Stimulated activated CD4-positive, alpha-beta T cell treated with anti-CD3 and anti-CD28 coated beads, Interleukin-1b, Interleukin-23, amount 100 ng/mL, for 24 hours (primary cell): ENCODE measurements at places on chromosomes 3 and 15.

DNA sequence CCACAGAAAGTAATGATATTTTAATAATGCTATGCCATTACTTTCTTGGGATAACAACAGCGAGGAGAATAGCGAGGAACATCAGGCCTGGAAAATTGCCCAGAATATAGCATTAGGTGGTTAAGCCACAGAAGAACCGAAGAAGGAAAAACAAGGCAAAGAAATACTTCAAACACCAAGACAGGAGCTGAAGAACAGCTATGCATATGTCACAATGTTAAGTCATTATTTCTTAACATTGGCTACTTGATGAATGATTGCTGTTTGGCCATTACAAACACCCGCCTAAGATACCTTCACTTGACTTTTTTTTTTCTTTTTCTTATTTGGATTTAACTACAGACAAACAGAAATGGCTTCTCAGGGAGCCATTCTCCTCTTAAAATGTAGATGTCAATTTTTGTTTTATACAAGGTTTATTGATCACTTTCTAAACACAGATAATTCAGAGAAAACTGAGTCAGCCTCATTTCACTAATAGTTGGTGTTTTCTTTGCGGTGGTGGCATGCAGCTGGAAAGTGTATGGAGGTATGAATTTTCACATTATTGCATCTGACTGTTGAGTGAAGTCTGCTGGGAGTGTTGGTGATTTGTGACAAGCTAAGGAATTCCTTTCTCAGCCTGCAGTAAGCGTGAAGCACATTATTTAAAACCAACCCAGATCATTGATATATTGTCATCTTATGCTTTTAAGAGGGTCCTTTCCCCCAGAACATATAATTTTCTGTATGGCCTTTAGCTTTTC, 705.7 kb upstream of the NR2F2 start:
- no peak for DNase-seq

DNA sequence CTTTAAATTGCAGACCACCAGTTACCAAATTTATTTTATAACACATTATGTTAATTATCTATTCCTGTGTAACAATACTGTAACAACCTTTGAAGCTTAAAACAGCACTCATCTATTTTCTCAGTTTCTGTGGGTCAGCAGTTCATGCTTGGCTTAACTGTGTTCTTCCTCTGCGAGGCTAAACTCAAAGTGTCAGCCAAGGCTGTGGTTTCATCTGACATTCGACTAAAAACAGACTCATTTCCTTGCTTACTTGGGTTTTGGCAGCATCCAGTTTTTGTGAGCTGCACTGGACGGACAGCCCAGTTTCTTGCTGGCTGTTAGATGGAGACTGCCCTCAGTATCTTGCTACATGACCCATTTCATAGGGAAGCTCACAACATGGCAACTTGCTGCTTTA, 247.3 kb upstream of the KCNH8 start:
- no peak for DNase-seq

DNA sequence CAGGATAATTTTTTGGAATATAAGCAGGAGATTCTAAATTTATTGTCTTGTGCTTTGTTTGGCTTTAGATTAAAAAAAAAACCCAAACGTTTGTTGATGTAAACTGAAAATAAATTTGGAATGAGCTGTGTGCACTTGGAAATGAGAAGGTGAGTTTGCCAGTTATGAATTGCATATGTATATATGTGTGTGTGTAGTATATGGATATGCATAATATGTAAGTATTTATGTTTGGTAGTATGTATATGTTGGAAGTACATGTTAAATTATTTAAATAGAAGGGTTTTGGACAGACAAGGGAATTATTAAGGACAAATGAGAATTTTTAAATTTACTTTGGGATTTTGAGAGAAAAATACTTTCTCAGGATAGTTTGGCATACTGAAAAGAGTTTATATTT, 265.8 kb upstream of the CNTN3 start:
- no peak for DNase-seq

- no peak for DNase-seq
Measured at GRCh38 chr3:97010881-97011657, 196.7 kb downstream of the EPHA6 start.

DNA sequence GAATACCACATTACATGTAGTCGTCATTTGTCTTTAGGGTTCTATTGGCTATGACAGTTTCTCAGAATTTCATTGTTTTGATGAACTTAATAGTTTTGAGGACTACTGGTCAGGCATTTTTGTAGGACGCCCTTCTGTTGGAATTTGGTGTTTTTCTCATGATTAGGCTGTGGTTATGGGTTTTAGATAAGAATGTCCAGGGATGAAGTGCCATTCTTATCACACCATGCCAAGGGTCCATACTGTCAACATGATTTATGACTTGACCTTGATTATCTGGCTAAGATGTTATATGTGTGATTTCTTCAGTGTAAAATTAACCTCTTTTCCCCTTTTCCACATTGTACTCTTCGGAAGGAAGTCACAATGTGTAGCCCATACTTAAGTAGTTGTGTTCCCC, 135.3 kb downstream of the DIPK2A start:
- DNase-seq, result no peak

- DNase-seq, result no peak
Measured at GRCh38 chr3:127986803-127987202, 65.4 kb upstream of the SEC61A1 start.

- DNase-seq, result no peak
Measured at GRCh38 chr15:64522226-64522823, 61.9 kb downstream of the ZNF609 start.

GRCh38 chr15:61545763-61546162, 316.7 kb upstream of the RORA start:
- DNase-seq, result no peak

DNA sequence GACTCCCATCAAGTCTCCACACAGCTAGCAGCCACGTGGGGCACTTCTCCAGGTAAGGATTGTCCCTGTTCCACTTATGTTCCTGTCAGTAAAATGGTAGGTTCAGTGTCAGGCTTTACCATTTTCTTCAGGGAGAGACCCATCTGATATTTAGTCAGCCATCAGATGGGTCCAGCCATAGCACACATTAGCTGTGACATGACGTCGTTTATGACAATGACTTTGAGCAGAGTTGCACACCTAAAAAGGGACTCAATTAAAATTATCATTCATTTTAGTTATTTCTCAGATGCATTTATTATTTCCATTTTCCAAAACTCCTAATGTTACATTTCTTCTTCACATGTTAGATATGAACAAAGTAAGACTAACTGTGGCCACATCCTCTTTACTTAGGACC, 68.2 kb upstream of the SNRPN start:
- DNase-seq, result no peak

- no peak for DNase-seq
Measured at GRCh38 chr3:61061092-61061723, 190.0 kb downstream of the FHIT start.

DNA sequence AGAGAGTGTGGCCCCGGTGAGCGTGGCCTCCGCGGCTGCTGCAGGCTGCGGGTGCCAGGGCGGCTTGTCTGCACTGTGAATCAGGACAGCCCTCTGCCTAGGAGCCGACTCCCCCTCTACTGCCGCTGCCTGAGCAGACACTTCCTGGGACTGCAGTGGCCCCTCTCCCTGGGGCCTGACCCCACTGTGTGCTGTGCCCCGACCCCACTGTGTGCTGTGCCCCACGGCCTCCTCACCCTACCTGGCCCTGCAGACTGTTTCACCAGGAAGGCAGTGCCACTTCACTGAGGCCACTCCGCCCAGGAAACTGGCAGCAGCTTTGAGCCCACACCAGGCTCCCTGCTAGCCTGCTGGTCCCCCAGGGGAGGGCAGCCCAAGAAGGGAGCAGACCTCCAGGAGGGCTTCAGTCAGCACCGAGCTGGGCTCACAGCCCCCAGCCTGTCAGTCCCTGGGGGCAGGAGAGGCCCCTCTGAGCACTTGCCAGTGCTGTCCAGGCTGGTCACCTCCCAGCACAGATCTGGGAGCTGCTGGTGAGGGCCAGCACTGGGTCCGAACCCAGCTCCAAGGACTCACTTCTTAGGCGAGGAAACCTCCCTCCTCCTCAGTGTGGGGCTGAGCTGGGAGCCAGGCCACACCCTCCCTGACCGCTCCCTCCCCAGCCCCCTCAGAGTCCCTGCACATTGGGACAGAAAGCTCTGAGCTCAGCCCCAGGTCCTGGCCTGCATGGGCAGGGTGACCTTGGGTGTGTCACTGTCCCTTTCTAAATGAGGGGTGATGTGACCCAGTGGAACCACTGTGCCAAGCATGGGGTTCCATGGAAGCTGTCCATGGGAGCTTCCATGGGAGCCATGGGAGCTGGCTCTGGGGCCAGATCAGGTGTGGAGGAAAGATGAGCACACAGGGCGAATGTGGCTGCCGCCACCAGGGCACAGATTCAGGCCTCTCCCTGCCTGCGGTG, 56.8 kb downstream of the DNAJB8 start:
- no peak for DNase-seq

DNA sequence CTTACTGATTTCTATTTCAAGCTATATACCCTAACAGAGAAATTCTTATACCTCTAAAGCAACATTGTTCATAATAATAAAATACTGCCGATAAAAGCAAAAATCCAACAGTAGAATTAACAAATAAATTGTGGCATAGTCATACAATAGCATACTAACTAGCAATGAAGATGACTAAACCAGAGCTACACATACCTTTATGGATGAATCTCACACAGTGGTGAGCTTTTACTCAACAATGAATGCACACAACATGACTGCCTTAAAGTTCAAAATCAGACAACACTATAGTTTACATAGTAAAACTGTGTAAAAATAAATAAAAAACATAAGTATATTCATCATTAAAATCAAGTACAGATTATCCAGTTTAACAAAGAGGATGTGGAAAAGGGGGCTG, 99.1 kb downstream of the NR1I2 start:
- no peak for DNase-seq

GRCh38 chr3:61233746-61234145, 17.5 kb downstream of the FHIT start:
- no peak for DNase-seq

DNA sequence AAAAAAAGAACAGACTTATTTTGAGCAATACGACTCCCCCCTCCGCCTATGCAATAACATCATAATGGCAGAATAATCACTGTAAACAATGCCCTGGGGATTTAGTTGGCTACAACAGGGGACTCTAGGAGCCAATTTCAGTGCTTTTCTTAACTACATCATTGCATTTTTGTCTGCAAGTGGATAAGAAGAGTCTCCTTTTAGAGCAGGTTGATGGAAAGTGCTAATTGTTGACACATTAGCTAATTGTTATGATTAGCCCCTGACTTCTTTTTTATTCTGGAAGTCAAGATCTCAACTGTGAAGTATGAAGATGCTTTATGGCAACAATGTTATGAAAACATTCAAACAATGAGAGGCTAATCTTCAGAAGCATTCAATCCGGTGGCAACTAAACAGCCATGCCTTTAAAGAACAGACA, 121.2 kb downstream of the MECOM start:
- no peak for DNase-seq

DNA sequence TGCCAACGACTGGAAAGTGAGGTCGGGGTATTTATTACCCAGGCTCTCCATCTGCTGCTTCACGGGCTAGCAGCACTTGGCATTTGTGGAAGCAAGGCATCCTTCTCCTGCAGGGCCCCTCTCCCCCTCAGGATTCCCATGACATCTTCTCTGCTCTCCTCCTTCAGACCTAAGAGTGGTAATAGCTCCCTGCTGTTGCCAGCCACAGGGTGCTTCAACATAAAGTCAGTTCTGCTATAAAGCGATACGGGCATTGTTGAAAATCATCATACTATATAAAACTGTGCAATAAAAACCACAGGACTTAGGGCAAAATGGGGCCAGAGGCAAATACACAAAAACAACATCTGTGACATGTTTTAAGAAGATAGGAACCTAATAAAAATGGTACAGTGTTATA, 391.8 kb upstream of the ADAMTS9 start:
- DNase-seq, result no peak

GRCh38 chr15:74613089-74613952, 2.3 kb upstream of the CLK3 start:
- no peak for DNase-seq

- no peak for DNase-seq
Measured at GRCh38 chr15:68706931-68707330, 113.8 kb downstream of the ANP32A start.

- DNase-seq, result no peak
Measured at GRCh38 chr15:33354411-33354810, 43.6 kb downstream of the RYR3 start.

DNA sequence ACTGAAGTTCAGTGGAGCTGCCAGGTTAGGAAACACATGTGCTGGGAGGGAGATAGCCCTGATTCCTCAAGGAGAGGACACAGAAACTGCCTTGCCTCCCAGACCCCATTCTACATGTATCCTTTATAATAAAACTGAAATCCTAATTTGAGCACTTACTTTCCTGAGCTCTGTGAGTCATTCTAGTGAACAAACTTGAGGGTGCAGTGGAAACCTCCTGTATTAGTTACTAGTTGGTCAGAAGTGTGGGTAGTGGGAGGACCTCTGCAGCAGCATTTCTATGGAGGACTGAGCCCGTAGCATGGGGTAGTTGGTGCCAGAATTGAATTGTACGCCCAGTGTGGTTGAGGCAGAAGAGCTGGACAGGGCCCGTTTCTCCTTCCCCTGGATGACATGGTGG, 23.9 kb downstream of the ATP1B3 start:
- no peak for DNase-seq

GRCh38 chr15:99324082-99324620, 72.9 kb downstream of the LRRC28 start:
- DNase-seq, result no peak

DNA sequence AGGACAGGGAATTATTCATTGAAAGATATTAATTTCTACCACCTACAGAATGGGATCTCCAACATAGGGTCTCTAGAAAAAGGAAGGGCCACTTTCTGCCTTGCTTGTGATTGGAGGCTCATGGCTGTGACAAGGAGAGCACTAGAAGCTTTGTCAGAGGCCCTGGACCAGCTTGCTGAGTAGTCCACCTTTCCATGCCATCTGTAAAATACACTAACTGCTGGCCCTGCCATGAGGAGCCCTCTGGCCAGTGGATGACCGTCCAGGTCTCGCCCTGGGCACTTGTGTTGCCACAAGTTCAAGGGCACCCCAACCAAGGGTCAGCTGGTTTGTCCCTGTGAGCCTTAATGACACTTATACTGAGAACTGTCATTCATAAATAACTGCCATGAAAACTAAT, 1.6 kb upstream of the SYNM start:
- no peak for DNase-seq

DNA sequence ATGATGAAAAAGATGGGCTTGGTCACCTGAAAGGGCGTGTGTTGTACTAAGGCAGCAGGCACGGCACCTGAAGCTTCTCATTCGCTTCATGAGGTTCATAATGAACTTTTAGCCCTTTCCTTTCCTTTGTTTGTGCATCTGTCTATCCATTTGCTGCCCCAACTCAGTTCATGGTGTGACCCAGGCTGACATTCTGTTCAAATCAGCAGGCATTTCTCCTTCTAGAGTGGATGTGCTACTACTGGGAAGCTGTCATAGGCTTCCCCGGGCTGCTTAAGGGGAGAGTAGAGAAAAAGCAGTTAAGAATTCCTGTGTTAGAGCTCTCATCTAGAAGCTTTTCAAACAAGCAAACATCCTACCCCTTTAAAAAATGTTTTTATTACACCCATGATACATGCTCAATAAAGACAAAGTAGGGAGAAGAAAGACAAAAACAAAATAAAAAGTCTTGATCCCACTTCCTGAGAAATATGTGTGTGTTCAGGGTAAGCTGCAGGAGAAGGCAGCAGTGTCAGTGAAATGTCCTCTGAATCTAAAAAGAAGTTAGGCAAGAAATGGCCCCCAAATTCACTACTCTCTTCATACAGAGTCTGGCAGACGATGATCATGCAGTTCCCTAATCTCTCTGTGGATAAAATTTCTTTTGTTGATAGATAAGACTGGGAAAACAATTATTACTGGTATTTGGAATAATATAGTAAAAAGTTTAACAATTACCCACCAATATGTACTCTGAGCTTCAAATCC, 136.9 kb upstream of the PFN2 start:
- DNase-seq, result no peak
